Dermis microvascular lymphatic vessel endothelial cell (primary cell): ENCODE measurements at places on chromosomes 1 and 21. TPM values are rescaled to one million over a fixed set of nuclear protein-coding genes. Genes with fewer than 3 reads are reported as not detected.

The KHDC4 gene
- total RNA-seq: 14.6 and 18.6 TPM in 2 replicates

The MMEL1 gene
- total RNA-seq: 2.8 and 3.6 TPM in 2 replicates

The COL16A1 gene
- total RNA-seq: 0.26 and 0.51 TPM in 2 replicates

The PDPN gene
- total RNA-seq: 70.3 and 118 TPM in 2 replicates

The NGF gene
- 0.26 and 0.51 TPM in 2 replicates for total RNA-seq

The SPTA1 gene
- total RNA-seq: 1.3 and 2.0 TPM in 2 replicates

The TACSTD2 gene
- total RNA-seq: 5.1 and 17.1 TPM in 2 replicates

The CLCA1 gene
- not detected in 2 replicates for total RNA-seq

The HMCN1 gene
- 4.0 and 21.5 TPM in 2 replicates for total RNA-seq

The HCN3 gene
- total RNA-seq: 0.38 and 0.51 TPM in 2 replicates

The CAMK1G gene
- total RNA-seq: not detected in 2 replicates

The ZC3H11A gene
- total RNA-seq: 76.4 and 84.8 TPM in 2 replicates

The CD244 gene
- total RNA-seq: not detected in 2 replicates

The DIO1 gene
- not detected in 2 replicates for total RNA-seq

The LUZP1 gene
- 29.1 and 33.6 TPM in 2 replicates for total RNA-seq

The SYT6 gene
- not detected in 2 replicates for total RNA-seq

The TBX15 gene
- total RNA-seq: 0.13 and 0.51 TPM in 2 replicates

The ERMAP gene
- total RNA-seq: 6.0 and 7.6 TPM in 2 replicates

The MOB3C gene
- 8.6 and 9.9 TPM in 2 replicates for total RNA-seq

The EXTL1 gene
- total RNA-seq: not detected in 2 replicates

The TSPEAR gene
- total RNA-seq: 0.13 TPM in 2 replicates

The RHD gene
- 0.13 and 0.25 TPM in 2 replicates for total RNA-seq

The CRYBG2 gene
- 0.25 and 0.51 TPM in 2 replicates for total RNA-seq

The SLC25A34 gene
- total RNA-seq: 0.13 and 0.26 TPM in 2 replicates

The ARHGEF10L gene
- 1.2 and 1.5 TPM in 2 replicates for total RNA-seq

The CYP4Z1 gene
- total RNA-seq: under 0.01 and 0.13 TPM in 2 replicates
